AML-193 (cell line): ENCODE measurements at places on chromosomes 6 and 20.

GRCh38 chr6:31821301-31822035 is 6.1 kb upstream of the HSPA1B start:
- DNase-seq, result peak; percentile 77

- peak; percentile 65 for DNase-seq
Observed at GRCh38 chr20:32391003-32391402, 32.9 kb downstream of the ASXL1 start.

- DNase-seq, result no peak
Observed at GRCh38 chr6:151160929-151161757, 78.6 kb upstream of the AKAP12 start.

DNA sequence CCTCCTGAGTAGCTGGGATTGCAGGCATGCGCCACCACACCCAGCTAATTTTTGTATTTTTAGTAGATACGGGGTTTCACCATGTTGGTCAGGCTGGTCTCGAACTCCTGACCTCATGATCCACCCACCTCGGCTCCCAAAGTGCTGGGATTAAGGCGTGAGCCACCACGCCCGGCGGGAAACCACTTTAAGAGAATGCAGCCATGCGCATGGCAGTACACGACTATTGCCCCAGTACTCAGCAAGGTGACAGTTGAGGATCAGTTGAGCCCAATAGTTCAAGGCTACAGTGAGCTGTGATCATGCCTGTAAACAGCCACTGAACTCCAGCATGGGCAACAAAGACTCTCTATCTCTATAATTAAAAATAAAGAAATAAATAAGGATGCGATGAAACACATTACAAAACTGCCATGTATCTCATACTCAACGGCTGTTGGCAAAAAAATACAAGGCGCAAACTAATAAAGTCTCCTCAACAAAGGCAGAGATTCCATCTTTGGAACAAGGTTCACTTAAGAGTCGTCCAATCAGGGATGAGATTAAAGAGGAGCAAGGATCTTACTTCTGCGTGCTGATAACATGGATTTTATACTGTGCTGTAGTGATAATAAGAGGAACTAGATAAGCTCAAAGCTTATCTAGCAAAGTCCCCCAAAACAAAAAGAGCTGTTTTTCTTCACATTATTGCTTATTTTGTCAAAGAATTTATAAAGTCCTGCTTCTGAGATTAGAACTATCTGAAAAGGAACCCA is 51.1 kb downstream of the STAU1 start:
- no peak for DNase-seq

DNA sequence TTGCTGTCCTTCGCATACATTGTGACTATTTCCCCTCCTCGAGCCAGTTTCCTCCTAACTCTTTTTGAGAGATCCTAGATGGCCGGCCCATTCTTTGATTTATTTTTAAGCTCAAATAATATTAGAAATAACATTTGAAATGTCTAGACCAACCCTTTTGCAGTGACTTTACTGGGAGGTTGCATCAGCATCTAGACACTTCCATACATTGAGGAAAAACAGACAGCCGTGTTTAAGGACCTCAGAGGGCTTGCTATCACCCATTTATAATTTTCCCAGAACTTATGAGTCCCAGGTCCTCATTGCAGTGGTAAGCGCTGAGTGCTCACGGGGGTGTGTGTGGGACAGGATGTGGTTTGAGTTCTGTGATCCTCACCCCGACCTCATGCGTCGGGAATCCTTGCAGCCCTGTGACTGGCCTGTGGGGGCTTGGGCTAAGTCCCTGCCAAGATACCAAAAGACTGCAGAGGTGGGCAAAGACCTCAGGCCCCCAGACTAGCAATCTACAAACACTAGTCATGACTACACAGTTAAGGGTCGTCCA is at the start of gene GPX5:
GPX5 (plus strand) TSS at position 386 of the 544 bp plus-strand sequence; CDS start at position 519, 133 bp downstream.
- no peak for DNase-seq

DNA sequence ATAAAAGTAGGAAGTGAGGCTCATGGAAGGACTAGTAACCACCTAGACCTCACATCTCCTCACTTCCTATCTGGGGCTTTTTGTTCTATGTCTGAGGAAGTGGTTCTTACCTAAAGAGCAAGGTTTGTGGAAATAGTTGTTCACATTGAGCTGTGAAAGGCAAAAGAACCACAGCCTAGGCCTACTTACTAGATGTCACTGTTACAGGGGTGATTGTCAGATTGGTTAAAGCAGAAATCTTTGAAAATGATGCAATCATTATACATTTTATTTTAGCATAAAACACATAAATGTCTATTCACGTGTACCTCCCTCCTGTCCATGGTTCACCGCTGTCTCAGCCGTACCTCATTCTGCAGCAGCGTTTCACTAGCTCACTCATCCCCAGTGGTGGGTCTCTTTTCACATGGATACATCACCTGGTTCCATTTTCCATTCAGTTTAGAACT is 268.8 kb downstream of the TMEM242 start:
- peak; percentile 90 for DNase-seq

DNA sequence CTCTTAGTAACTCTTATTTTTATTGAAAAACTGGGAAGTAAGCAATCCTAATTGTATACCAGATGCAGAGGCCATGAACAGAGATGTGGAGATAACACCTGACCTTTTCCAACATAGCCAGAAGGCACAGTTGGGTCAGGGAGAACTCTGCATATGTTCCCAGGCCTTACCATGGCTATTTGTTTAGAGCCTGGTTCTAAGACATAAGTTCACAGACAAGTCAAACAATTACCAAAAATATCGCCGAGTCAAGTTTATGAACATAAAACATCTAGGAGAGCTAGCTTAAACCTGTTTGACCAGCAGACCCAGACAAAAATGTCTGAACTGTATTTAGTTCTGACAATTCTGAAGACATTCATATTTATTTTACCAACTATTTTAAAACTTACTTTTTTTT is 26.7 kb upstream of the IYD start:
- no peak for DNase-seq

GRCh38 chr6:999552-999951 is 306.6 kb upstream of the EXOC2 start:
- DNase-seq, result no peak

DNA sequence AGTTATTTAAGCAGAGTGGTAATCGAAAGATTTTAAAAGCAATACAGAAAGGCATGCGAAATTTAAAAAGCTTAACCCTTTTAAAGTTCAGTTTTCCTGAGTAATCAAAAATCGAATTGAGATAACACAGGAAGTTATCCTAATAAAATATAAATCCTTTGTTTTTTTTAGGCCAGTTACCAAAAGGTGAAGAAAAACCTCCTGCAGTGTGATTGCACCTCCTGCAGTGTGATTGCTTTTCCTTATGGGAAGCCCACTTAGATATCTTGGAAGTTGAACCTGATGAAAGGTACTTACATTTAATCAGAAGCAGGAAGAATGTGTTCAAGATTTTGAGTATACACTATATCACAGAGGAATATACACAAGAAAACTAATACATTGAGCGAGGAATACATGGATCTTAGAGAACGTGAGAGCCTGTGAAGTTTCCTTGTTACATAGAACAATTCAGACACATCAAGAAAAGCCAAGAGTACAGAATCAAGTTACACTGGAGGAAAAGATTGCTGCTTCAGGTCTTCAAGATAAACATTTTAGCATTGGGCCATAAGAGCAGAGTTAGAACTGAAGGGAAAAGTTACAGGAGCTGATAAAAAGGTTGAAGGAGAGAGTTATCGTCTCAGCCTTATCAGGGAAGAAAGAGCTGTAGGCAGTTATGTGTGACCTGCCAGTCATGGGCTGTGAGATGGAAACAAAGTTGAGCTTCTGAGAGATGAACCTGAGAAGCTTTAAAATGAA is 7.7 kb upstream of the TMEM181 start:
- no peak for DNase-seq

DNA sequence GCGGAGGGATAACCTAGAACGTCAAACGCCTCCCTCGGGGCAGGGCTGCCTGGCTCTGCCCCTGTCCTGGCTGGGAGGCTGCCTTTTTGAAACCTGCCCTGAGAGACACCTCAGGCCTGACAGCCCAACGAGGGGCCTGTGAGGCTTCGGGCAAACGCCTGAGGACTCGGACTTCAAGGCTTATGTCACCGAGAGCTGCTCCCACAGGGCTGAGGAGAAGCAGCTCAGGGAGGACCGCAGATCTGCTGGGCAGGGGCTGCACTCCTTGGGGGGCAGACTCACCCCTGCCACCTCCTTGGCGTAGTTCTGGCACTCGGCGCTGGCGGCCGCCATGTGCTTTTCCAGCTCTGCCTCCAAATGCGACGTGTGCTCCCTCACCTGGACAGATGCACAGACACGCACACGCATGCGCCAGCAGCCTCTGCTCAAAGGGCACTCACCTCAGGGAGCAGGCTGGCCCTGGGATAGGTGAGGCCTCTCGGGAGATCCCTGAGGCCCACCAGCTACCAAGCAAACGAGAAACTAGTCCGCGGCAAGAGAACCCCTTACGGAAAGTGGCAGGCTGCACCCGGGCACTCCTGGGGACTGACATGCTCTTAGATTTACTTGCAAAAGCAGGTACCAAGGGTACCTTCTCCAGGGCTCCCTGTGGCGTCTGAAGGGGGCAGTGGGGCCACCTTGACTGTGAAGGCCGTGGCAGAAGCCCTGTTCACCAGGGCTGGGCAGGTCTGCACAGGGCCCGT is 49.6 kb downstream of the DSTN start:
- no peak for DNase-seq

GRCh38 chr6:139996253-139996834 is 621.9 kb upstream of the CITED2 start:
- no peak for DNase-seq

DNA sequence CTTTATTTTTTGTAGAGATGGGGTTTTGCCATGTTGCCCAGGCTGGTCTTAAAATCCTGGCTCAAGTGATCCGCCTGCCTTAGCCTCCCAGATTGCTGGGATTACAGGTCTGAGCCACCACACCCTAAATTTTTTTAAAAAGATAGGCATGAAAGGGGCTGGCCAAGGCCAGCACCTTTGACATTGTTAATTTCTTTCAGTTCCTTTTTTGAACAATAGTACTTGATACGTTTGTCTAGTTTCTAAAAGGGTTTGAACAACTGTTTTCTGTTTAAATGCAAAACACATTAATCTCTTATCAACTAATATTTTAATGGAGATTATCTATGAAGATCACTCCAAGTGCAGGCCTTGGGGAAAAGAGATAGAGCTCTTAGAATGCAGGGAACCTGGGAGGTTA is 37.6 kb upstream of the PTPRK start:
- no peak for DNase-seq

DNA sequence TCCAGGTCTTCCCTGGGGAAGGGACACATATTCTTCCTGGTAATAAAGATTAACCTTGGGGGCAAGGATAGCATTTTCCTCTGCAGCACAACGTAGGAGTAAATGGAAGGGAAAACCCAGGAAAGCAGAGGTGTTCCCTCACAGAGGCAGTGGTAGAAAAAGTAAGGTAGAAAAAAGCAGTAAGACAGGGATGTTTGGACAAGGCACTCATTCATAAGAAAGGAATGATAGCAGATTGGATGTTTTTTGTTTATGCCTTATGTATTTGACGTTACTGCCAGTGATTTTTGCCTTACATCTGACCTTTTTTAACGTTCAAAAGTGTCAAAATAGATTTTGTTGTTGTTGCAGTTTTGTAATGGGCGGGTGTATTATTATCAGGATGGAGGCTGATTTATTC is 395.0 kb downstream of the CDKAL1 start:
- DNase-seq, result no peak

DNA sequence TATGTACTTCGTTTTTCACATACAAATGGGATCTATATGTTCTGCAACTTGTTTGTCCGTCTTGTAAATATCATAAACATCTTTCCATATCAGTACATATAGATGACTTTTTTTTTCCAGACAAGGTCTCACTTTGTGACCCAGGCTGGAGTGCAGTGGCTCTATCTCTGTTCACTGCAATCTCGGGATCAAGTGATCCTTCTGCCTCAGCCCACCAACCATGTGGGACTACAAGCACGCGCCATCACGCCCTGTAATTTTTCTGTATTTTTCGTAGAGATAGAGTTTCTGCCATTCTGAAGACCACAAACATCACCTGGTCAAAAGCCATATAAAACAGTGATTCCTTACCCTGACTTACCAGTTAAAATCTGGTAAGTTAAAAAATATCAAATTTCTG is 37.7 kb upstream of the SYNCRIP start:
- peak; percentile 56 for DNase-seq

DNA sequence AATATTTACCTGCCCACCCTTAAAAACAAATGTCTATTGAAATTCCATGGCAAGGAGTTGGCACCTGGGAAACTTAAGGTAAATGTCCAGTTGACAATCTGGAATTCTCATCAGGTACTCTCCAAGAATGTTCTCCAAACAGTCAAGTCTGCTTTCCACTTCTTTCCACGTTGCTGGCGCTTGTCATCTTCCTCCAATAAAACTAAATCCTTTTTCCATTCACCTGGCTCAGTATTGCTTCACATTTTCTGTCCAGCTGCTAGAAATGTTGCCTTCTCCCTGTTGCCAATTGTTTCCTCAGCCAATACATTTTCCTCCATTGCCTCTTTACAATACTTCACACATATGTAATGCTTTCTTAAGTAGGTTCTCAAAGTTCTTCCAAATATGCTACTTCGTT is 1288.1 kb upstream of the MAP3K7 start:
- no peak for DNase-seq

GRCh38 chr6:158969148-158969547 is 30.9 kb downstream of the RSPH3 start:
- DNase-seq, result no peak

GRCh38 chr6:285030-285771 is 7.1 kb upstream of the DUSP22 start:
- no peak for DNase-seq

- no peak for DNase-seq
Observed at GRCh38 chr6:149646599-149646998, 1.9 kb downstream of the KATNA1 start.

- DNase-seq, result no peak
Observed at GRCh38 chr20:14888134-14888533, 550.7 kb upstream of the FLRT3 start.

DNA sequence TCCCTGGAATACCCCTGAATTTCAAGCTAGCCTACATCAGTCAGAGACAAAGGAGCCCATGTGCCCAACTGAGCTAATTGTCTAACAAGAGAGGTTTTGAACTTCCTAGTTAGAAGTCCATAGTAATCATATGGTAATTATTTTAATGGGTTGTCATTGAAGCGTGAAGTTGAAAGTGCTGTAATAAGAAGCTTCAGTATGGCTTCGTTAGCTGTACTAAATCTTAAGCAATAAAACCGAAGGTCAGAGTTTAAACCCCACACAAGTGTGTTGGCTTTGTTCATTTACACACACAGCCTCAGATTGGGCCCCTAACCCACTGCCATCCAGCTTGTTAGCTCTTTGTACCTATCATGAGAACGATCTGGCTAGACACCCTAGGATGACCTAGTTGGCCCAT is 195.6 kb upstream of the RIN2 start:
- DNase-seq, result no peak
